Activated B cell treated with CpG ODN at 0.5 μM for 24 hours (primary cell): ENCODE measurements at places on chromosomes 2 and 18. TPM values are rescaled to one million over a fixed set of nuclear protein-coding genes. Genes with fewer than 3 reads are reported as not detected.

Gene C2orf80
- not detected in 2 replicates for total RNA-seq

Gene AMMECR1L
- total RNA-seq: 14.9 and 15.5 TPM in 2 replicates

DNA sequence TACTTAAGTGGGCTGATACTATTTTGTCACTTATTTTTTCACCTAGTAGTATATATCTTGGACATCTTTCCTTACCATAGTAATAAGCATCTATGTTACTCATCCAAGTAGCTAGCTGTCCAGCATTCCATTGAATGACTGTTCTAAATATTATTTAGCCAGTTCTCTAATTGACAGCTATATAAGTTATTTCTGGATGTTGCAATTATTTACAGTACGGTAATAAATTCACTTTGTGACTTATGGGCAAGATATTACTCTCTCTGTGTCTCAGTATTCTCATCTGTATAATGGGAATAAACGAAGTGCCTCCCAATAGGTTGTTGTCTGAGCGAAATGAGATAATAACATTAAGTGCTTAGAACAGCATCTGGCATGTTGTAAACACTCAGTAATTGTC, 46.6 kb upstream of the AGAP1 start:
- no peak for DNase-seq

DNA sequence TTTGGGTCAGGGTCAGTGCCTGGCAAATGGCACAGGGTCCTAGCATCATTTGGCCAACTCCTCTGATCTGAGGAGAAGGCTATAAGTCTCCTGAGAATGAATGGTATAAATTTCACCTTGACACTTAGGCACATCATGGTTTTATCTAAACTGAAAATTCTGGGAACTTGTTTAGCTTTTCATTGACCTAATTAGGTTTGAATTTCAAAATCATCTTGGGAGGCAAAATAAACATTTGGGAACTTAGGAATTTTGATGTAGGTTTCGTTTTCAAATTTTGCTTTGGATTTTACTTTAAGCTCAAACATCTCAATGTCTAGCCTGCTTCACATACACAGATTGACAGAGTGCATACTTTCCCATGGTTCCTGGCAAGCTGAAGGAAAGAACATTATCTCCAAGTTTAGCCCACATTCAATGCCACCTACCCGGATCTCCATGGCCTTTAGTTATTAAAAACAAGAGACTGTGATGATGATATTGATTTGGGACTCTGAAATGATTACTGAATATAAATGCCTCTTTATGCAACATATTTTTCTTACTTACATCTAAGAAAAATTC, 44.5 kb downstream of the MYOM1 start:
- DNase-seq: no peak

DNA sequence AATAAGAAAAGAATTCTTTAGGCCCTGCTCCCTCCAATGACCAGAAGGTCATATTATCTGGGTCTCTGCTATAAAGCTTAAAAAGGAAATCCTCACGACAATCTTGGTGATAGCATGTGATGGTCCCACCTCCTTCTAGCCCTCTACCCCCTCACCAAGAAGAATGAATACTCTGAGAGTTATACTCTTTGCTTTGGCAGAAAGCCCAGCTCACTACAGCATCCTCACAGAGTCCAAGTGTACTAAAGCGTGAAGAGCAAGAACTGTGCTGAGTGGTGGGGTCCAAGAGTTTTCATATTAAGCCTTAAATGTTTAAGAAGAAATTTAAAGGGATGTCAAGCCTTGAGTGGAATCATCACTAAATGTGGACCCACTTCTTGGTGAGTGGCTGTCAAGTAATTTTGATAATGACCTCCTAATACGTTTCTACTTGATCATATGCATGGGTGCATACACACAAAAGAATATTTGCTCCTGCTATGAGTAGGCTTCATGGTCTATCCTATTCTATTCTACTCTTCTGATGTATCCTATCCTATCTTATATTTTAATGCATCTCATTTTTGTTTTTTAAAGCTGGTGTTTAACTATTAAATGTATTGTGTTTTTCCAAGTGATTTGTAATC, 16.5 kb upstream of the SERPINB7 start:
- DNase-seq: no peak

DNA sequence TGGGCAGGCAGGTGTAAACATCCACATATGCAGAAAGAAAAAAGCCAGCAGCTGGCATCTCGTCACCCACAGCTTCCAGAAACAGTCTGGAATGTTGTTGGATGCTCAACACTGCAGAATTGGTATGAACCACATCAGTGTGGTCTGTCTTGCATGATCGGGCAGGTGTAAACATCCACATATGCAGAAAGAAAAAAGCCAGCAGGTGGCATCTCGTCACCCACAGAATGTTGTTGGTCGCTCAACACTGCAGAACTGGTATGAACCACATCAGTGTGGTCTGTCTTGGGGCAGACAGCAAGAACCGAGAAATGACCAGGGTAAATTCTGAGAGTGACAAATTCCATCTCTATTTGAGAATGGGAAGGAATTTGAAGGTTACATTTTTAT, 39.6 kb downstream of the DOCK10 start:
- DNase-seq: peak; percentile 25

Gene ANO7
- 1.2 and 1.5 TPM in 2 replicates for total RNA-seq

Gene SLC4A3
- not detected in 2 replicates for total RNA-seq

GRCh38 chr2:7084601-7085000, 167.4 kb downstream of the RNF144A start:
- no peak for DNase-seq

Gene CYBRD1
- total RNA-seq: 0.32 and 0.33 TPM in 2 replicates

- DNase-seq: no peak
Measured at GRCh38 chr2:61722318-61722717, 131.5 kb downstream of the FAM161A start.

- no peak for DNase-seq
Measured at GRCh38 chr2:66577321-66578053, 142.6 kb downstream of the MEIS1 start.

DNA sequence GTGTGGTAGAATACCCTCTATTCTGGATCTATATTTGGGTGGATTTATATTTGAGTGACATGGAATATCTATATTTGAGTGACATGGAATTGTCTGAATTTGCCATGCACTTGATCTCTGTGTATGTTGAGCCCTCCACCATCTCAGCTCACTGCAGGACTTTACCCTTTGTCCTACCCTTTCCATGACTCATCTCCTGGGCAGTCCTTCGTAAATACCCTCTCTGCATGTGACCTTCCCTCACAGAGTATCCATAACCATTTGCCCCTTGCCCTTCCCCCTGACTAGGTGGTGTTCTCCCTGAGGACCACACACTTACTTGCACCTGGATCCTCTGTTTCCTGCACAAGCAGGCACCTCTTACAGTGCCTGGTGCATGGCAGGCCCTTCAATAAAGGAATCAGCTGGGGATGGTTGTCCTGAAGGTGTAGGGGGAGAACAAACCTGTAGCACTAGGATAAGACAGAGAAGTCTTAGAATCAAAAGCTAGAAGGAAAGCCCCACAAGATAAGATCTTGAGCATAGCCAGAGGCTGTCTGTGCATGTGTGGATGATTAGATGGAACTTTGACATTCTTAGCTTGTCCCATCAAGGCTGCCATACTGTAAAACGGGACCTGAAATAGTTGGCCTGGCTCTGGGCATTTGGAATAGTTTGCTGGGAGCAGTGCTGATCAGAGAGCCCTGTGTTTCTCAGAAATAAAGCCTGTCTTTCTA, 230.4 kb downstream of the FHOD3 start:
- DNase-seq: no peak

DNA sequence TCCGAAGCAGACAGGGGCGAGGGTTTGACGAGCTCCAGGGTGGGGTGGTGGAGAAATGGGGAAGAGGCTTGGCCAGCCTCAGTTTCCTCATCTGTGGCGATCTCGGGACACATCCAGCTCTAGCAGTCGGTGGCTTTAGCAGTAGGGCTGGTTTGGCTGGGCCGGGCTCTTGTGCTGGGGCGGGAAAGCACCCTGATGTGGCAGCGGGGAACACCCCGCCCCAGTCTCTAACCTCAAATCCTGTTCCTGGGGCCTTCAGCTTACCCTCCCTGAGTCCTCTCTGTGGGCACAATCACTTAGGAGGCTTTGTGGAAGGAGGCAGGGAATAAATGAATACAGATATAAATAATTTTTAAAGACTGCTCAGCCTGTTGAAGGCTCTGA, 26.5 kb upstream of the MCFD2 start:
- DNase-seq: peak; percentile 64

GRCh38 chr2:221096706-221097567, 475.2 kb downstream of the EPHA4 start:
- DNase-seq: no peak

GRCh38 chr2:61928826-61929461, 23.5 kb downstream of the COMMD1 start:
- DNase-seq: no peak

DNA sequence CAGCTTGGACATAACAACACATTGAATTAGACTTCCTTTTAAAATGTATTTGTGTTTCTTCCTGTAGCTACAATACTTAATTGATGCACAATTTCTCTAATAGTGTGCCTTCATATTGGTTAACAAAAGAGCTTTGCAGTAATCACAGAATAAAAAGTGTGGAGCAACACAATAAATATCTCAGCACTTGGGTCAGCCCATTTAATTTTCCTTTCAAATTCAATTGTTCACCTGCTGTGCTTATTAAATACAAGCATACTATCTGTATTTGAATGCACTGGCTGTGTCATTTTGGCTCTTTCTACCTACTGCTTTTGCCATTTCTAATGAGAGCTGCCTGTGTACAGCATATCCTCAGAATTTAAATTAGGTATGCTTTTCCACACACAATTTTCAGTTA, 1641.3 kb upstream of the SLC39A10 start:
- no peak for DNase-seq

DNA sequence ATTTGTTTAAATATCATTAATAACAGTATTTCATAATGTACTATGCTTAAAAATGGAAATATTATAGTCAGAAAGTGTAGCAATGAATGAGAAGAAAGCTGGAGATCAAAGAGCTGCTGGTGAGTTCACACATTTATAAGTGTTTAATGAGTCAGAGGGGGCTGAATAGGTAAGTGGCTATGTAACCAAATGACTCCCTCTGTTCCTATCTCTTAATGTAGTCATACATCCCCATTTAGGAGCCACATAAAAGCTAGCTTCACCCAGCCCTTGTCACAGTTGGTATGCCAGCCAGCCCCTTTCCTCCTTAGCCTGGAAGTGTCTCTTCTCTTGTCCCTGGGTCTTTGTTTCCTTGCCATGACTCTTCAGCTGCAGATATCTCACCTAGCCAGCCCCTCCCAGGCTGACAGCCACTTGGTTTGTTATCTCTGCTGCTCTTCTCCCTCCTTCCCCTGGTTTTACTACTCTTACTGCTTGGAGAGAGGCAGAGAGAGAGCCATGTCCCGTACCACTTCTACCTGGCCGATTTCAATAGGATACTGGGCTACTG, 438.6 kb upstream of the HNMT start:
- DNase-seq: no peak

GRCh38 chr2:106882673-106883072, 3.3 kb downstream of the ST6GAL2 start:
- DNase-seq: no peak

DNA sequence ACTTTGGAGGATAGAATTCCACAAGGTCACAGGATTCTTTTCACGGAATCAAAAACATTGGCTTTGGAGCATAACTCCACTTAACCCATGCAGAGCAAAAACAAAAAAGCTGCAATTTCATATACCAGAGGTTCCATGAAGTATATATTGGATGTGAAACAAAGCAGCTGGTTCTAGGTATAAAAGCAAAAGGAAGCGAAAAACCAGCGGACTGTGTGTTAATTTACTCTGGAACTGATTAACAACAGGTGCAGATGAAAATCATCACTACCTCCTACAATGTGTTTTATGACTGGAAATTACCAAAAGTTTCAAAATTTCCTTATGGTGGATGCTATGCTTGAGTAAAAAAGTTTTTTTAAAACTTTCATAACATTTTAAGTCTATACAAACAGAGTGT, 54.4 kb upstream of the LINC00305 start:
- no peak for DNase-seq

GRCh38 chr2:40535972-40536371, 84.1 kb upstream of the SLC8A1 start:
- DNase-seq: no peak

Gene MBOAT2
- total RNA-seq: 0.69 and 1.7 TPM in 2 replicates

Gene BBS5
- 2.3 and 2.8 TPM in 2 replicates for total RNA-seq

Gene TLX2
- not detected in 2 replicates for total RNA-seq

Gene DRC1
- not detected in 2 replicates for total RNA-seq

DNA sequence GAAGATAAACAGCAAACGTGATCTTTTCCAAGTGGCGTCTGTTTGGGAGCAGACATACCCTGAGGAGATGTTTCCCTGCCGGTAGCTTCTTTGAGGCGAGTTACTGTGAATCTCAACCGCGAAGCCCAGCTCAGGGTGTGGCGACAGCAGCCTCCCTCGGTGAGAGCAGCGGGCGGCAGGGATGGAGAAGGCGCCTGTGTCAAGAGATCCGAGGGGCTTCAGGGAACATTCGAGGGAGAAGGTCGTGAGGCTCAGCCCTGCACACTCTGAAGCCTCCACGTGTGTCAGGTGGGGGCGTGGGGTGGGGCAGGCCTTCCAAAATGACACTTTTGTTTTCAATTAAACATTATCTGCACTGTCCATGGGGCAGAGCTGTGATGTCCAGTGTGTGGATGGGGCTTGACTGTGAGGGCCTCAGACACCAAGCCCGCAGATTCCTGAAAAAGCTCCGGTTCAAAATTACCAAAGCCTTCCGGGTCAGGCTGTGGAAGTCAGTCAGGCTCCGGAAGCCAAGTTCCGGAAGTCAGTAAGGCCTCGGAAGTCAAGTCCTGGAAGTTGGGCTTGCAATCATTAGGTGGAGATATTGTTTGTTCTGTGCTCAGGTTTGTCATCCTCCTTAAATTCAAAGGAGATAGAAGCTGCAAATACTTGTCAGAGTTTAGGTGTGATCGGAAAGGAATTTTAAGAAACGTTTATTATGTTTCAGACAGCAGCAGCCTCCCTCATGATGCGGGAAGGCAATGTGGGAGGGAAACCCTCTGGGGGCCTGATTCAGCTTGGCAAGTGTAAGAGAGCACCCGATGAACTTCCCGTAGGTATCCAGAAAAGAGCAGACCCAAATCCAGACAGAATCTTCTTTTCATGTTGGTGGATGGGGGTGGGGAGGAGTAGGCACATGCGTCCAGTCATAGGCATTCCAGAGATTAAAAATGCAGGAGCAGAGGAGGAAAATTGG, 20.7 kb downstream of the SMIM21 start:
- no peak for DNase-seq

Gene PPP1R1C
- total RNA-seq: not detected in 2 replicates

GRCh38 chr18:9647496-9648323, 33.4 kb upstream of the PPP4R1 start:
- no peak for DNase-seq

Gene COBLL1
- total RNA-seq: 182 and 222 TPM in 2 replicates

Gene ATP8B1
- total RNA-seq: 0.42 and 0.69 TPM in 2 replicates

GRCh38 chr2:117621326-117621725, 193.2 kb upstream of the DDX18 start:
- DNase-seq: no peak

DNA sequence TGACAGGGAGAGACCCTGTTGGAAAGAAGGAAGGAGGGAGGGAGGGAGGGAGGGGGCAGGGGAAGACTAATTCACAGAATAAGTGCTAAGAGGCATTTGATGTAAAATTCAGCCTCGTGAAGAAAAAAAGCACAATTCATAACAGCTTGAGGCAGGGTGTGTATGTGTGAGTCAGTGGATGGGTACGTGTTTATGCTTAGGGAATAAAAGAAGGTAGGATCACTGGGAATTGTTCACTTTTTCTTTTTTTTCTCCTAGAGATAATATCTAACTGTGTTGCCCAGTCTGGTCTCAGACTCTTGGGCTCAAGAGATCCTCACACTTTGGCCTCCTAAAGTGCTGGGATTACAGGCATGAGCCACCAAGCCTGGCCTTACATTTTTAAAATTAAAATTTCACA, 39.2 kb downstream of the WDR33 start:
- DNase-seq: no peak

Gene KCNE4
- not detected in 2 replicates for total RNA-seq

GRCh38 chr2:44943031-44943692, 1.7 kb downstream of the SIX3 start:
- DNase-seq: no peak
